ENCODE measurements at places on chromosomes 4 and X. TPM values are rescaled to one million over a fixed set of nuclear protein-coding genes. Genes with fewer than 3 reads are reported as not detected.

PRRG3 gene
- total RNA-seq: 5.4 TPM

CXorf49 gene
- not detected for total RNA-seq

SLC49A3 gene
- total RNA-seq: 8.8 TPM

ITGB1BP2 gene
- total RNA-seq: 5.2 TPM

TSR2 gene
- total RNA-seq: 44.2 TPM

SSX2 gene
- total RNA-seq: not detected

MTMR8 gene
- total RNA-seq: 6.3 TPM

Data from H1 (cell line).